IPS-NIHi11 (cell line): ENCODE measurements at places on chromosomes 2 and 18.

GRCh38 chr2:205496772-205497171 lies 185.5 kb upstream of the NRP2 start:
- no peak for DNase-seq

DNA sequence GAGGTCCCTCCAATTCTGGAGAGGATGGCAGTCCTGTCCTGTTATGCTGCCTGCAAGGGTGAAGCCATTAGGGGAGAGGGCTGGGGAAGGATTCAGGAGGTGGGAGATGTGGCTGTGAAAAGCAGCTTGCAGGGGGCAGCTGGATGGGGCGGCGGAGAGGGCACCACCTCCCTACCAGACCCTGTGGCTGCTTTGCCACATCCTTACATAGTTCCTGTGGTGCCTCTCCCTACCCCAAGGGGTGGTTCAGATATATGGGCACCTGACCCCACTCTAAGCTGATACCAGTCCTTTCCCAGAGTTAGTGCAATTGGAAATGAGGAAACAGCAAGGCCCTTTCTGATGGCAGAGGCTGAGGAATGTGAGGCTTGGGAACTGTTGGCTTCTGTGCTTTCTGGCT lies 6.1 kb upstream of the ACOXL start:
- DNase-seq, result no peak

GRCh38 chr2:29174937-29175336 lies 59.7 kb downstream of the CLIP4 start:
- no peak for DNase-seq

DNA sequence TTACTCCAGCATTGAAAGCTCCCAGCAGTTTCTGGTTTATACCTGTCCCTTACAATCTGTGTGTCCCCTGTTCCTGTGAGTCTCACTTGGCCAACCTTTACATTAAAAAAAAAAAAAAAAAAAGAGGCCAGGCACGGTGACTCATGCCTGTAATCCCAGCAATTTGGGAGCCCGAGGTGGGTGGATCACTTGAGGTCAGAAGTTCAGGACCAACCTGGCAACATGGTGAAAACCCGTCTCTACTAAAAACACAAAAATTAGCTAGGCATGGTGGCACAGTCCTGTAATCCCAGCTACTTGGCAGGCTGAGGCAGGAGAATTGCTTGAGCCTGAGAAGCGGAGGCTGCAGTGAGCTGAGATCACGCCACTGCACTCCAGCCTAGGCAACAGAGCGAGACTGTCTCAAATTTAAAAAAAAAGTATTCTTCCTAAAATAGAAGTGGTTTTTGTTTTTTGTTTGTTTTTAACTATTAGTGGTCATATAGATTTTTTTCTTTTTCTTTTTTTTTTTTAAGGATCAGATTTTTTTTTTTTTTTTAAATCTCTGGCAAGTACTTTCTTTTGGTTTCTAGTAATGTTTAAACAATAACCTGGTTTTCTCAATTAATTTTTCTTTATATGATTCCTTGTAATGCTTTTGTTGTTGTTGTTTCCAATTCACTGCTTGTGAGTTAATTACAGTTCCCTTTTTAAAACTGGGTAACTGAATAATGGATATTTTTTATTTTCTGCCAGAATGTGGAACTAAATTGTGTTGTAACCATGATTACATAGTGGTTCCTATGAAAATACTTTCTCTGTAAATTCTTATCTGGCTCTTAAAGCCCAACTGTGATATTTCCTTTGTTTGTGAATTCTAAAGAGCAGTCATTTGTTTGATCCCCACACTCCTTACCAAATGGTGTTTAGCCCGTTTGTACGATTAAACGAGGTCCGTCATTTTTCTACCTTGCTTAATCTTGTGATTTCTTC lies 116.8 kb downstream of the CTAGE1 start:
- no peak for DNase-seq

- no peak for DNase-seq
Measured at GRCh38 chr2:47893771-47894170, 12.5 kb downstream of the FBXO11 start.

GRCh38 chr2:9832586-9832985 lies 10.7 kb upstream of the TAF1B start:
- no peak for DNase-seq

DNA sequence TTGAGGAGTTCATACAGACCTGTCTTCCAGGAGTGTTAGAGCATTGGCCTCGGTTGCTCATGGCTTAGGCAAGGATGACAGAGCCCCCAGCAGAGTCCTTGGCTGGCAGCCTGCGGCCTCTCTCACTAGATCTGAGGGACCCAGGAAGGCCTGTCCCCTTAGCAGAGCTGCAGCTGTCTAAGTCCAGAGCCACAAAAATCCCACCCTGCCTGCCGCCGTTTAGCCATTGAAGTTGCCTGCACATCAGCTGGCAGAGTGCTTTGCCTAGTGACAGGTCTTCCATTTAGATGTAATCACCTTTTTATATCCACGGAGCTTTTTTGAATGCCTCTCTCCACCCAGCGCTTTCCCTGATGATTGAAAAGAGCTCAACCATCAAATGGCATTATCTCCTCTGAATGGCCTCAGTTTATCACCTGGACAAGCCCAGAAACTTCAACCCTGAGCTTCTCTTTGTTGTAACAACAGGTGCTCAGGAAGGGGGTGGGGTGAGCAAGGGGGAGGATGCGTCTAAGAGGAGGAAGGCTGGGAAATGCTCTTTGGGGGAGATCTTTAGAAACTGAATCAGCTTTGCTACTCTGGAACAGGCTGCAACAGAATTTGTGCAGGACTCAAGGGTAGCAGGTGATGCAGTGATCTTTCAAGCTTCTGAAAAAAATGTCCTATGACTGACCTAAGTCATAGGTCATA lies 71.9 kb downstream of the TNP1 start:
- no peak for DNase-seq

DNA sequence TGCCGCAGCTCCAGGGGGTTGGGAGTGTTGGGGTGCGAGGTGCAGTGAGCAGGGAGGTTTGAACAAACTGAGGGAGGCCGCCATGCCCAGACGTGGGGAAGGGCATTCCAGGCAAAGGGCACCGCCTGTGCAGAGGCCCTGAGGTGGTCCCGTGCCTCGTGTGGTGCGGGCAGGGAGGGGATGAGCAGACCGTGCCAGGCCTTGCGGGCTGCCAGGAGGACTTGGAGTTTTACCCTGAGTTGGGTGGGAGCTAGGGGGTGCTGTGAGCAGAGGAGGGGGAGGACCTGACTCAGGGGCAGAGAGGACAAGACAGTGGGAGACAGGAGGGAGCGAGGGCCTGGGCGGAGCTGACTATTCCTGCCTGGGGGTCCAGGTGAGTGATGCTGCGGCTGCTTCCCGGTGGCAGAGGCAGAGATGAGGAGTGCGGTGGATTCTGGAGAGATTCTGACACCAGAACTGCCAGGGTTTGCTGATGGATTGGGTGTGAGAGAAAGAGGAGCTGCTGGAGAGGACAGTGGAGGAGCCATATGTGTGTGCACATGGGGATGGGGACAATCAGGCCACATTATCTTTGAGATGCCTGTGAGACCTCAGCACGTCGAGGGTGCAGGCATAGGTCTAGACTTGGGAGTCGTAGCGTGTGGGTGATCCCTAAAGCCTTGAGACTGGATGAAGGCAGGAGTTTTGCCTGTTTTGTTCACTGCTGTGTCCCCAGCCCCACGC lies 23.4 kb downstream of the ZAP70 start:
- DNase-seq, result no peak

DNA sequence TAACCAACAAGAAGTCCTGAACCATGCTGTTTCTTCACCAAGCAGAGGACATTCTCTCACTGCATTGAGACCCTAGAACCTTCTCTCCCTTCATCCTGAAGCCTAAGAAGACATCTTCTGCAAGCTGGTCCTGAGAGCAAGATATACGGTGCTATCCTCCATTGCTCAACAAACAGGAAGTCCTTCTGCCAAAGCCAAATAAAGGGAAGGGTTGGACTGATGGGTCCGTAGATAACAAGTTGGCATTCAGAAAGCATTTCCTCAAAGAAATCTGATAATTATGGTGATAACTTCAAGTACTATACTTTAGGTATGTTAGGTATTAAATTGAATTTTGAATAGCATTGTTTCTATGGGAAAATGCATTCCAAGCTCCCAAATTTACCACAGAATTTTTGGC lies 23.3 kb downstream of the GRB14 start:
- no peak for DNase-seq

GRCh38 chr2:193907561-193907960 lies 1712.8 kb upstream of the TMEFF2 start:
- DNase-seq, result no peak

DNA sequence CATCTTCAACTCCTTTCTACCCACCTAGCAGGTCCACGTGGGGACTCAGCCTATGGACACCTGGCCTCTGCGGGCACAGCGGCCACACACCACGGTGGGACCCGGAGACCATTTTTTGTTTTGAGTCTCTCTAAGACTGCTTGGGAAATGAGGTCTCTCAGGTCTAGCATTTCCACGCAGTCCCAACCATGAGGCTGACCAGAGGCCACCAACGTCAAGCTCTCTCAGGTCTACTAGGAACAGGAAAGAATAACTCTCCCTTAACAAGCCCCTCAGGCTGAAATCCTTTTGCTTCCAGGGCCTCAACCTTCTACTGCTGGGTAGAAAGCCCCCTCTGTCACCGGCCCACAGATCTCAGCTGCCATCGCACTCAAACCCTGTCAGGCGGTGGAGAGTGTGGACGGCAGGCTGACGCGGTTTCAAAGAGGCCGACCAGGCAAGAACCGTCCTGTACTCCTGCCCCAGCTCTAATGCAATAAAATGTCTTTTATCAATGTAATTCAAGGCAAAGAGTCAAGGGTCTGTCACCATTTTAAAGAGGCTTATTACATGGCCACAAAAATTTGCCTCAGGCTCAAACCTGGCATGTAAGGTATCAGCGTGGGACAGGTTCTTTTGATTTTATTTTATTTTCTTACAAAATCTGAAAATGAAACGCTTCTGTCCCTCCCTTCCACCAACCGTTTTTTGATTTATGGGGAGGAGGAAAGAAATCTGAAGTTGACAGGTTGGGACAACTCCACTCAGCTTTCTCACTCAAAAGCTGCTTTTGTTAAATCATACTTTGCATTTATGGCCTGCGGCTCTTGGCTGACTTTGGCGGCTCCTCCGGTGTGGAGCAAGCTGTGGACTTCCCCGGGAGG lies 74.0 kb downstream of the BCL11A start:
- DNase-seq, result no peak

DNA sequence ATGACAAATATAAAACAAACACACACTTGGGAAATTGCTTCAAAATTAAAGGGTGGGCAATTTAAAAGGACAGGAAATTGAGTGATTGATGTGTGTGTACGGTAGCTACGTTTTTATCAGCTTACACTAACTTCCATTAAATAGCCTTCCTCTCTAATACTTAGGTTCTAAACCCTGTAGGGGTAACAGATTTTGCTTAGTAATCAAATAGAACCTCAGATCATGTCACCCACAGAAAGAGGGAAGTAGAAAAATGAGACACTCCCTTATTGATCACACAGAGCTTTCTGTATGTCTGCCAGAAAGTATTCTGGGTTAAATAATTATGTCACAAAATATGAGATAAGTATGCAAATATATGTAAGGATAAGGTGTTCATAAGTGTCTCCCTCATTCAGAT lies 93.3 kb downstream of the ICA1L start:
- DNase-seq, result no peak

DNA sequence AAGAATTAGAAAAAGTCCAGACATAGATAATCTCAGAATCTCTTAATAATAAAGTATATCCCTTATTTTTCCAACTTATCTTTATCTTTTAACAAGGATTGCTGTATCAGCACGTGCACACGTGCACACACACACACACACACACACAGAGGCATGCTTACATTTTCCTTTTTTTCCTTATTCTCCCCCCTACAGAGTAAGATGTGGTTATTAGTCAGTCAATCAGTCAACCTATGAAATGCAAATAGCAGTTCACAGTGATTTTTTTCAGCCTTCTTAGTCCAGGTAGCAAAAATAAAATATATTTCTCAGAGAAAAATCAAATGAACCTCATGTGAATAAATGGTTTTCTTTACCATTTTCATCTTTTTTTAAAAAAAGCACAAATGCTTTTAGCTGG lies 506.2 kb upstream of the SLC39A10 start:
- no peak for DNase-seq

DNA sequence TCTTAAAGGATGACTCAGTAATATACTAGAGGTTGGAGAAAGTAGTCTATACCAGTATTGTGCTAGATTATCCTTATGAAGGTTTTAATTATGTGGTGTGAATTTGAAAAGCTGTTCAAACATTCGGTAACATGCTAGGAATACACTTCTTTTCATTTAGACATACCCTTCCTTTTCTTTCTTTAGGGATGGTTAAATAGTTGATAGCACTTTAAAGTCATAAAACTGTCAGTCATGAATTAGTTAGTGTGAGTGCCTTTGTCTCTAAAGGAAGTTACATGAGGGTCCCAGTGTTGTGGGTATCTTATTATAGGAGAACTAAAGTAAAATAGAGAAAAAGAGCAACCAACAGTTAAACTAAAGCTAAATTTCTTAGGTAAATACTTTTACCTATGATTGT lies 149.3 kb downstream of the CSRNP3 start:
- no peak for DNase-seq

DNA sequence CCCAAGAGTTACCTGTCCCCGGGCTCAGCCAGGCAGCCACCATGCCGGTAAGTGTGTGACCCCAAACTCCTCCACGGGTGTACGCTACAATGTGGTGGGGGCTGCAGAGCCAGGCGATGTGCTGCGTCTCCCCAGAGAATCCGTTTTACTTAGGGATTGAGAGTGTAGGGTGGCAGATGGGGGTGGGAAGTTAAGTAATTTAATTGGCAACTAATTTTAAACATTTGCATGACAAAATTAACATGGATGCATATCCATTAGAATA lies 26.6 kb upstream of the RPL31 start:
- DNase-seq, result no peak

DNA sequence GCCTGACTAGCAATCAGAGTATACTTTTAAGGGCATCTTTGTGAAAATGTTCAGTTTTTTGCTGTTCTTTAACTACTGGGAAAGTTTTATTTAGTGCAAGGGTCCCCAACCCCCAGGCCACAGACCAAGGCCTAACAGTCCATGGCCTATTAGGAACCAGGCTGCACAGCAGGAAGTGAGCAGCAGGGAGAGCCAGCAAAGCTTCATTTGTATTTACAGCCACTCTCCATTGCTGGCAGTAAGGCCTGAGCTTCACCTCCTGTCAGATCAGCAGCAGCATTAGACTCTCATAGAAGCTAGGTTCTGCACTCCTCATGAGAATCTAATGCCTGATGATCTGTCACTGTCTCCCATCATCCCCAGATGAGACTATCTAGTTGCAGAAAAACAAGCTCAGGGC lies 17.1 kb upstream of the NR4A2 start:
- no peak for DNase-seq

DNA sequence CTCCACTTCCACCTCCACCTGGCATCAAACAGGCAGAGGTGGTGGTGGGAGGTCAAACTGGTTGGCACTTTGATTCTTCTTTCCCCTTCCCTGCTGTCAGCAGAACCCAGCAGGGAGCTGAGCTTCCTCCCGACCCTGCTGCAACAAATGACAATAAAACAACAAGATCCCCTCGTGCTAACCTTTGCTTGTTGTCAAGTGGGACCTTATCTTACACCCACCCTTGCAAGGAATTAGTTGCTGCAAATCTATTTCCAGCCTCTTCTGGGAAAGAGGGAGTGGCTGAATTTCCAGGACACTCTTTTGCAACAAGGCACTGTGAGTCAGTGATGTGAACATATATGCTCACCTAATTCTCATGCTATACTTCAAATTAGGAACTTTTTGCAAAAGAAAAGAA lies 655.1 kb downstream of the DSC3 start:
- no peak for DNase-seq

- DNase-seq, result no peak
Measured at GRCh38 chr18:47632970-47633635, 297.4 kb downstream of the SMAD2 start.
